Mammary epithelial cell (primary cell): ENCODE measurements at places on chromosomes 5 and 9. TPM values are rescaled to one million over a fixed set of nuclear protein-coding genes. Genes with fewer than 3 reads are reported as not detected.

The MCC gene
- polyA plus RNA-seq: 18.0 TPM

The PHF24 gene
- polyA plus RNA-seq: 0.07 TPM

The ADRB2 gene
- polyA plus RNA-seq: 9.5 TPM

The MAN2A1 gene
- polyA plus RNA-seq: 17.9 TPM

The SIT1 gene
- not detected for polyA plus RNA-seq

The HTR4 gene
- polyA plus RNA-seq: not detected

The CDO1 gene
- not detected for polyA plus RNA-seq

The IQGAP2 gene
- polyA plus RNA-seq: 0.05 TPM

The URM1 gene
- 37.7 TPM for polyA plus RNA-seq

The PCSK5 gene
- 2.1 TPM for polyA plus RNA-seq

The ANKRA2 gene
- 6.3 TPM for polyA plus RNA-seq

The ACTL7A gene
- polyA plus RNA-seq: not detected

The ZDHHC11B gene
- 0.10 TPM for polyA plus RNA-seq

The ARL14EPL gene
- not detected for polyA plus RNA-seq

The SLC4A9 gene
- 0.07 TPM for polyA plus RNA-seq

The LRRC26 gene
- not detected for polyA plus RNA-seq

The BRD9 gene
- polyA plus RNA-seq: 14.5 TPM

The SYK gene
- 4.1 TPM for polyA plus RNA-seq

The PCDHB7 gene
- polyA plus RNA-seq: 0.01 TPM

The CD72 gene
- polyA plus RNA-seq: 0.49 TPM

The TAS2R1 gene
- not detected for polyA plus RNA-seq

The RANBP3L gene
- polyA plus RNA-seq: not detected

The IL13 gene
- not detected for polyA plus RNA-seq

The ZFP37 gene
- polyA plus RNA-seq: 0.43 TPM

The PIGO gene
- polyA plus RNA-seq: 32.4 TPM

The PPP2R2B gene
- 0.18 TPM for polyA plus RNA-seq

The TAF11L5 gene
- not detected for polyA plus RNA-seq

The FAXDC2 gene
- polyA plus RNA-seq: 1.4 TPM

The PKD2L2 gene
- polyA plus RNA-seq: not detected

The FYB1 gene
- polyA plus RNA-seq: 1.2 TPM

The ZDHHC11 gene
- polyA plus RNA-seq: 0.63 TPM
